ENCODE measurements at places on chromosomes 3 and 15. TPM values are rescaled to one million over a fixed set of nuclear protein-coding genes. Genes with fewer than 3 reads are reported as not detected.

Gene GOLGA6B
- total RNA-seq, result 0.10 TPM

Gene RAD54L2
- total RNA-seq, result 20.2 TPM

Gene GFM1
- 38.7 TPM for total RNA-seq

Gene COMMD4
- 141 TPM for total RNA-seq

Gene TGM5
- total RNA-seq, result not detected

Gene MYRIP
- 0.44 TPM for total RNA-seq

Gene CRYGS
- total RNA-seq, result 4.3 TPM

Gene CCR3
- not detected for total RNA-seq

- no peak for DNase-seq
These were observed 399.3 kb upstream of the RGMA start for GRCh38 chr15:93488296-93488713.

- DNase-seq, result no peak
These were observed 712.9 kb downstream of the MECOM start for GRCh38 chr3:168950622-168951021.

DNA sequence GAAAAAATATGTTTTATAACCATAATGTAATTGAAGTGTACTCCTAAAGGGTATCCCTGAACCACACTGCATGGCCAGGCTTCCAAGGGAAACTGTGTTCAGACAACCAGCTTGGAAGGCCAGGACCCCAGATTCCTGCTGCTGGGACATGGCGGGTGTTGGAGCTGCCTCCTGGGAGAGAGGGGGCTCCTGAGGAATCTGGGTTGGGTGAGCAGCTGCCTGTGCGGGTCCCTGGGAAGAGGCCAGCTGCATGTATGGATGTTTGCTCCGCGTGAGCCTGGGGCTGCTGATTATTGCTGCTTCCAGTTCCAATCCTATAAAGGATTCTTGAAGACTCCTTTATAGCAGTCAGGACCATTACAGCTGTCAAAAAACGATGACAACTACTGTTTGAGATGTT is 348.6 kb upstream of the ICE2 start:
- no peak for DNase-seq

DNA sequence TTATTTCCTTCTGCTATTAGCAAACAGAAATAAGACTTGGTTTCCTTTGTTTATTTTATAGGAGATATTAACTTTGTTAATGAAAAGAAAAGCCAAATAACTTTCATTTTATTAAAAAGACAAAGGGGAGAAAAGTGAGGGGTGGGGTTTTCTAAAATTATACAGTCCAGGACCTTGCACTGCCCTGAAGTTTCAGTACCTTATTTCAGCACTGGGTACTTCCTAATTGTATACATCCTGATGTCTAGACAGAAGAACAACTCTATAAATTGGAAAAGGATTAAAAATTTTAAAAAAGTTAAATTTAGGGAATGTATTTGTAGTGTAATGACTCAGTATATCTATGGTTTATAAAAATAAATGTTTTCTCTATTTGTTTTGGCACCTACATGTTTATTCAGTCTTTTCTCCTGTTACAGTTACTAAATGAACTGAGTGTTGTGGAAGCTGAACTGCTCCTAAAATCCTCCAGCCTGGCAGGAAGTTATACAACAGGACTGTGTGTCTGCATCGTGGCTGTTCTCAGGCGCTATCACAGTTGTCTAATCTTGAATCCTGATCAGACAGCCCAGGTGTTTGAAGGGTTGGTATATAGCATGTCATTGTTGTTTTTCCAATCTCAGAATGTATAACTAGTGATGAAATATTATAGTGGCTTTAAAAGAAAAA is 27.6 kb upstream of the P2RY13 start:
- DNase-seq, result no peak

- no peak for DNase-seq
These were observed 5.6 kb downstream of the CIB1 start for GRCh38 chr15:90227816-90228772.

GRCh38 chr15:65212097-65212496 is 824 bp upstream of the CILP start:
- DNase-seq, result no peak

- no peak for DNase-seq
These were observed 738.8 kb upstream of the SGO1 start for GRCh38 chr3:20924646-20925385.

DNA sequence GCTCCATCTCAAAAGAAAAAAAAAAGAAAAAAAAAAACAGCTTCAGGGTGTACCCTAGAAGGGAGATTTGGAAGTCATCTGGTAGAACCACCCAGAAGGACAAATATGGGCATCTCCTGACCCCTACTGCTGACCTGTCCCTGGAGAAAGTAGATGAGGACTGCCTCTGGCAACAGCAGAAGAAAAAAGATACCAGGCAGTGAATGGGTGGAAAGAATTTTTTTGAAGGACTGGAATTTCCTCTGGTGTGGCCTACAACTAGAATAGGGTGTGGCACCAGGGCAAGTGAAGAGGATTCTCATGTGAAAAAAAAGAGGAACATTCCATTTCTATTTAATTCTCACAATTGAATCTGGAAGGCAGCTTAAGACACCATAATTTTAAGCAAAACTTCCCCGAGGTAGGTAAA is 3.1 kb downstream of the ANXA2 start:
- DNase-seq, result no peak

GRCh38 chr3:32194653-32195052 is 43.8 kb upstream of the CMTM8 start:
- DNase-seq, result no peak

- no peak for DNase-seq
These were observed 3.8 kb downstream of the HEG1 start for GRCh38 chr3:125051715-125052581.

DNA sequence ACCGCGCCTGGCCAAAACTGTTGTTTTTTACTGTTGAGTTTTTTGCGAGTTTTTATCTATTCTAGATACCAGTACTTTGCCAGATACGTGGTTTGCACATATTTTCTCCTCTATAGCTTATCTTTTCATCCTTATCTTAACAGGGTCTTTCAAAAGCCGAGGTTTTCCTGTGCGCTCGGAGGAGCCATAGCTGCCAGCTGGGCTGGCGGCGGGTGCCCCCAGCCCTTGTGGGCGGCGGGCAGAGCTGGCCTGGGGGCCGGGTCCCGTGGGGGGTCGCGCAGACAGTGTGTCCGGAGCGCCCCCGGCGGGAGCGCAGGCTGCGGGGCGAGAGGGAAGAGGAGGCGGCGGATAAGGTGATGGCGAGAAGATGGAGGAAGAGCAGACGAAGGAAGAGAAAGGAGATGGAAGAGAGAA is 11.1 kb upstream of the EIF4A2 start:
- DNase-seq, result no peak

- no peak for DNase-seq
These were observed 12.0 kb upstream of the PCCB start for GRCh38 chr3:136237961-136238649.

GRCh38 chr15:25504307-25504706 is 65.5 kb upstream of the UBE3A start:
- DNase-seq, result no peak
